ENCODE measurements at places on chromosomes 7 and 10.

DNA sequence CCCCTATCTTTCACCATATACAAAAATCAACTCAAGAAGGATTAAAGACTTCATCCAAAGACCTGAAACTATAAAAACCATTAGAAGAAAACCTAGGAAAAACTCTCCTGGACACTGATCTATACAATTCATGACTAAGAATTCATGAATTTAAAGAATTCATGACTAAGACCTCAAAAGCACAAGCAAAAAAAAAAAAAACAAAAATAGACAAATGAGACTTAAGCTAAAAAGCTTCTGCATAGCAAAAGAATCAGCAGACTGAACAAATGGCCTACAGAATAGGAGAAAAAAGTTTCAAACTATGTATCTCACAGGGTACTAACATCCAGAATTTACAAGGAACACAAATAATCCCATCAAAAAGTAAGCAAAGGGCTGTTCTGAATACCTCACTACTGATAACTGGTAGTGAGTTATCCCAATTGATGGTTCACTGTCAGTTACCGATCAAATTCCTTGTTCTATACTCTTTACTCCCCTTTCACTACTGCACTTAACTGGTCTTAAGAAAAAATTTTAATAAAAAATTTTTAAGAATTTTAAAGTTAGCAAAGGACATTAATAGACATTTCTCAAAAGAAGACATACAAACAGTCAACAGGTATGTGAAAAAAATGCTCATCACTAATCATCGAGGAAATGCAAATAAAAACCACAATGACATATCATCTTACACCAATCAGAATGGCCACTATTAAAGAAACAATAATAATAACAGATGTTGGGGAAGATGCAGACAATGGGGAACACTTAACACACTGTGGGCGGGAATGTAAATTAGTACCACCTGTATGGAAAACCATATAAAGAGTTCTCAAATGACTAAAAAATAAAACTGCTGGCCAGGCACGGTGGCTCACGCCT is 33.2 kb downstream of the KMT2C start:
- no peak for DNase-seq

- DNase-seq: no peak
Measured at GRCh38 chr10:21293518-21294356, 231.7 kb downstream of the SKIDA1 start.

DNA sequence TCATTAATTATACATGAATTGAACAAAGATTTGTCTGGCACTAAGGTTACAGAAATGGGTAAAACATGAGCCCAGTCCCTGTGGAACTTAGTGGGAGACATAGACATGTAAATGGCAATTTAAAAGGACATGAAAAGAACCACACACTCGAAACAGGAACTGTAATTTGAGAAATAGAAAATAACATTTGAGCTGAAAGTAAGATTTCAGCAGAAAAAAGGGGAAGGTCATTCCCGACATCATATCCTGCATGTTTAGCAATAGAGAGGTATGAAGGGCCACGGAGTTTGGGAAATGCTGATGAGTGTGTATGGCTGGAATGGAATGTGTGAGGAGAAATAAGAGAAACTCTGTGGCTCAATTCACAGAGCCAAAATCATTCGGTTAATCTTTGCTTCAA is 175.4 kb upstream of the AHR start:
- DNase-seq: no peak

- DNase-seq: no peak
Measured at GRCh38 chr7:159281573-159281972, 136.9 kb upstream of the VIPR2 start.

DNA sequence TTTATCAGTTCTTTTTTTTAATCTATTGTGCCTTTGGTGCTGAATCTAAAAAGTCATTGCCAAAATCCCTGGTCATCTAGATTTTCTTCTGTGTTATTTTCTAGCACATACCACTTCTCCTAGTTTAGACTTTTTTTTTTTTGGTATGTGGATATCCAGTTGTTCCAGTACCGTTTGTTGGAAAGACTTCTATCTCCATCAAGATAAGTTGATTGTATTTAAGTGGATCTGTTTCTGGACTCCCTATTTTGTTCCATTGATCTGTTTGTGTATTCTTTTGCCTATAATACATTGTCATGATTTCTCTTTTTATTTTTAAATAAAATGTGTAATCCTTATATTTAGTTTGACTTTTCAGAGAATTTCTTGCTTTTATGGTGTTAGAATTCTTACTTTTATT is 35.5 kb downstream of the RSBN1L start:
- no peak for DNase-seq

- DNase-seq: no peak
Measured at GRCh38 chr7:859359-860030, 16.9 kb upstream of the GET4 start.

DNA sequence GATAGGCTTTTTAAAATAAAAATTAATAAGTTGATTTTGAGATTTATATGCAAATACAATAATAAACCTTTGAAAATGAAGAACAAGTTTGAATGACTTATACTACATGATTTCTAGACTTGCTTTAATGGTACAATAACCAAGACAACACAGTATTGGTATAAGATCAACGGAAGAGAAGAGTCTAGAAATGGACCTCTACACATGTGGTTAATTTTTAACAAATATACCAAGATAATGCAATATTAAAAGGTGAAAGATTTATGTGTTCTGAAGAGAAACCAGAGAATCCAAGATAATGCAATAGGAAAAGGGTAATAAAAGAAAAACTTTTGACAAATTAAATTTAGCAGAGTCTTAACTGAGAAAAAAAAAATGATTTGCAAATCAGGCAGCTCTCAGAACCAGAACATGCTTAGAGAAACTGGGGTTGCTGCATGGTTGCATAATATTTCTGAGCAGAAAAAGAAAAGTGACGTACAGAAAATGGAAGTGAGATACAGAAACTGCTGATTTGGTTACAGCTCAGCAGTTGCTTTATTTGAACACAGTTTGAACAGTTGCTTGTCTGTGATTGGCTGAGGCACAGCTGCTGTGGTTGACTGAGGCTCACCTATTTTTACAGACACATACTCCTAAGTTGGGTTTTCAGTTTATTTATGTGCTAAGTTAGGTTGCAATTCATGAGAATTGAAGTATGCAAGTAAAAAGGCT is 365.9 kb downstream of the CRPPA start:
- no peak for DNase-seq

GRCh38 chr10:124076148-124076733 is 17.2 kb downstream of the CHST15 start:
- DNase-seq: no peak

- DNase-seq: no peak
Measured at GRCh38 chr7:27149842-27150567, 2.4 kb downstream of the HOXA3 start.

DNA sequence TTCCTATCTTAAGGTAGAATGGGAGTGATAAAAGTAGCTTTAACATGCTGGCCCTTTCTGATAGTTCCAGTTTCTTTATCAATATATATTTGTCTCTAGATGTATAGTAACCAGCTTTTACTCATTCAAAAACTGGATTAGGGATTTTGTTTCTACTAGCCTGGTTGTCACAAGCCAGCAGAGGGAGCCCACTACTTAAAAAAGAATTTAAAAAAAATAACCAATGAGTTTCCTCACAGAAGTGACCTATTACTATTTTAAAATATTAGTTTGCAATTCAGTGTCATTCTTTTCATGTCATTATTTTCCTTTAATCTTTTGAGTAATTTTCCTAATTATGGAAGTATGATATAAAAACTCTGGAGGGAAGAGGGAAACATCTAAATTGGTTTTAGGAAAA is 142.1 kb downstream of the PHTF2 start:
- peak; percentile 10 for DNase-seq

DNA sequence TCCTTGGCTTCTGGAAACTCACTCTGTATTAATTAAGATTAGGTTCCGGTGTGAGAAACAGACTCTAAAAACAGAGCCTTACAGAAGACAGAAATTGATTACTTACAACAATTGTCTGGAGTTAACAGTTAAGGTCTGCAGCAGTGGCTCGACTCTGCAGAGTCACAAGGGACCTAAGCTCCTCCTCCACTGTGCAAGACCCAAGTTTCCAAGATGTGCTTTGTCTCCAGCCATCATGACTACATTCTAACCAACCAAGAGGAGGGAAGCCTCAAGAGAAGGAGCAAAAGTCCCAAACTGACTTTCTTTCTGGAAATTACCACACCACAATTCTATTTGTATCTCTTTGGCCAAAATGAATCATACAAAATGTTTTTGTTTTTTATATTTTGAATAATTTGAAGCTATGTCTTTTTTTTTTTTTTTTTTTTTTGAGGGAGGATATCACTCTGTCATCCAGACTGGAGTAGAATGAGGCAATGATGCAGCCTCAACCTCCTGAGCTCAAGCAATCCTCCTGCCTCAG is 14.2 kb upstream of the ODAD2 start:
- DNase-seq: no peak

All from Panc1 (cell line).